ENCODE measurements at places on chromosomes 12 and 14.

GRCh38 chr12:2147335-2147734 is 94.5 kb downstream of the CACNA1C start:
- DNase-seq: no peak

GRCh38 chr14:78701246-78701645 is 531.1 kb downstream of the NRXN3 start:
- no peak for DNase-seq

DNA sequence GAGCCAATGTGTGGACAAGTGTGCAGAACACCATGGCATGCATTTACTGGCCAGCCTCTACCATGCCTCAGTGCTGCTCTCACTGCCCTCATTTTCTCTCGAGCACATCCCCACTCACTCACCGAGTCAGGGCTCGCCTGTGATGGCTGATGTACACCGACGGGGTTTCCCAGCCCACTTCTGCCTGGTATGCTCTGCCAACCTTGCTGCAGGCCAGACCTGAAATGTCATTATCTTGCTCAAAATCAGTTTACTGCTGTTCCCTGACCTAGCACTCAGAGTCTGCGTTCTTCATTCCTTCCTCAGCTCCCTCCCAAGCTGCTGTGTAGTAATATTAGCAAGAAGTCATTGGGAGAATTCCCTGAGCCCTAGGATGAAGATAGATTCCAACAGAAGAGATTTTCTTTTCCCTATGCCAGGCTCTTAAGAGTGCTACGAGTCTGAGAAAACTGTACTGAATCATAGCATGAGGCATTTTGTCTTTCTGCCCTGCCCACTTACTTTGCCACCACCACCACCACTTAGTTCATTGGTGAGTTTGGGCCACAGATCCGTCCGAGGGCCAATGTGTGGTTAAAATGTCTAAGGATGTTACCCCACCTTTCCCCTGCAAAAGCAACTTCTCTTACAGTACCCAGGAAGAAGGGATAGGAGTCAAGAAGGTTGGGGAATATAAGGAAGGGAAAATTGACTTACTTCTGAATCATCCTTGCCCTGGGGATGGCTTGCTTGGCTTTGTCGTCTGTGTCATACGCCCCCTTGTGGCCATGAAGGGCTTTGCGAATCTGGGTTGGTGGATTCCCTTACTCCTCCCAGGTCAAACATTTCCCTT is 51.0 kb downstream of the BMAL2 start:
- DNase-seq: peak; percentile 38

- DNase-seq: no peak
Measured at GRCh38 chr12:123032736-123033391, 52.4 kb downstream of the ARL6IP4 start.

DNA sequence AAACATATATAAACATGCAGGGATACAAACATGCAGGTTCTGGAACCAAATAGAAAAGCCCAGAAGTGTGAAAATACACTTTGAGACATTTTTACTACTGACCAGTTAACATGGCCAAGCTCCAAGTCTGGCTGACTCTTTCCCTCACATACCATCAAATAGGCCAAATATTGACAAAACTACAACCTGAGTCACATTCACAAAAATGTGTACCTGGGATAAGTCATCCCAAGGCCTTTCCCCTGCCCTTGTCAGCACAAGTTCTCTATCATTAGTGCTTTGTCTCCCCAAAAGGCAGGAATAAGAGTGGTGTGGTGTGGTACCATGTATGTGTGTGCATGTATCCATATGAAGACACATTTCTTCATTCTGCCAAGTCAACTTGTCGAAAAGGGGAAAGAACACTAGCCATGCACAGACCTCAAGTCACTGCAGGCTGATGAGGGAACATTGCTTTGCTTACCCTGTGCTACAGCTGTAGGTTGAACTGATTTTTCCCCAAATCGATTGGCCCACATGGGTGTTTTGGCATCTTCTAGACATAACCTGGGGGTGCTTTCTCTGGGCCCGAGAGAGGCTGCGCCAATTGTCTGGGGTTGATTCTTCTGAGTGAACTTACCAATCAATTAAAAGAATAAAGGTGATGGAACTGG is 14.9 kb downstream of the HOXC4 start:
- DNase-seq: no peak

- DNase-seq: no peak
Measured at GRCh38 chr12:97821806-97822205, 359.2 kb downstream of the RMST start.

GRCh38 chr12:81095501-81096232 is 17.8 kb downstream of the ACSS3 start:
- no peak for DNase-seq

All from stimulated activated CD8-positive, alpha-beta memory T cell treated with anti-CD3 and anti-CD28 coated beads, Interleukin-2, amount 100 ng/mL, for 1 hour (primary cell).